Activated T-cell treated with anti-CD3 and anti-CD28 coated beads, Interleukin-2, amount 50 U/mL, for 72 hours (primary cell): ENCODE measurements at places on chromosomes 5 and 9.

GRCh38 chr5:14394365-14394764, 187.2 kb upstream of the OTULINL start:
- DNase-seq = no peak

- DNase-seq = no peak
Measured at GRCh38 chr9:77830618-77831285, 182.6 kb upstream of the GNA14 start.

DNA sequence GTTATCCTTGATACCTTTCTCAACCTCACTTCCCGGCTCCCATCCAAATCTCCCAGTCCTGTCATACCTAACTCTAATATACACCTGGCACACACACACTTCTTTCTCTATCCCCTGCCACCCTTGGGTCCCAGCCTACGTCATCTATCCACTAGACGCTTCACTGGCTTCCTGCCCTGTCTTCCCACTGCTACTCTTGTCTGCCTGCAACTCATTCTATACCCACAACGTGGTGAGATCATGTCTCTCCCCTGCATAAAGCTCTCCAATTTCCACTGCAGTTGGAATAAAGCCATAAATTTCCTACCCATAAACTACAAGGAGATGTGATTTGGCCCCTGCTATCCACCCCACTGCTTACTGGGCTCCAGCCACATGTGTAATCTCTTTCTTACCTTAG, 93.5 kb downstream of the JMY start:
- no peak for DNase-seq

GRCh38 chr9:122075135-122076030, 17.7 kb downstream of the TTLL11 start:
- DNase-seq = no peak

DNA sequence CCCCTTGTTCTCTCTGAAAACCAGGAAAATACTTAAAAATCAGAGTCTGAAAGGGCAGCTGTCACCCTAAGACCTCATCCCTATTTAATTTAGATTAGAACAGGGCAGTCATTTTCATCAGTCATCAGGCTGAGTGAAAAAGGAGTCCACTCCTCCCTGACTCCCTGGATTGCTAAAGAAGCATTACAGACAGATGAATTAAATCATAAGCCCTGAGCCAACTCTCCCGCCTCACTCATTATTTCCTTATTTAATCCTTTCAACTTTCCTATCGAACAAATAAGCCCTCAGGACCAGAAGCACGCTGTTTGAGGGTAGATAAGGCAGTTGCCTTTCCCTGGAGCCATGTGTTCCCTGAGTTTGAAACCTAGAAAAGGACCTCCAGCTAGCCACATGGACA, 201.9 kb upstream of the ANKRD55 start:
- no peak for DNase-seq

- DNase-seq = no peak
Measured at GRCh38 chr5:158606233-158606632, 493.5 kb downstream of the EBF1 start.

DNA sequence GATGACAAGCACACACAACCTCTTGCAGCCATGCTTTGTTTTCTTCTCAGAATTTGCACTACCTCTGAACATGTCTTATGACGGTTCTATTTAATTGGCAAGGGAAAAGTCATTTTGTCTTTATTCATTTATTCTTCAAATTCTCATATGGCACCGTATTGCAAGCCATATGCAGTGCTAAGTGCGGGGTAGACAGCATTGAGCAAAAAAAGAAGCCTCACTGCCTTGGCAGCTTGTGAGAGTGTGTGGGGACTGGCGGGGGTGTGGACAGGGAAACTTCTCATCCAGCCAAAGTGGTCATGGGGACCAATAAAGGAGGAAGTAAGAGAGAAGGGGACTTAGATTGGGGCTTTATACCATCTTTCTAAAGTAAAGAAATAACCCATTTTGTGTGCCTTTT, 160.0 kb downstream of the CDH12 start:
- DNase-seq = no peak

- DNase-seq = no peak
Measured at GRCh38 chr9:26786564-26786963, 106.0 kb downstream of the CAAP1 start.

- no peak for DNase-seq
Measured at GRCh38 chr9:105632807-105633206, 29.4 kb upstream of the TAL2 start.

DNA sequence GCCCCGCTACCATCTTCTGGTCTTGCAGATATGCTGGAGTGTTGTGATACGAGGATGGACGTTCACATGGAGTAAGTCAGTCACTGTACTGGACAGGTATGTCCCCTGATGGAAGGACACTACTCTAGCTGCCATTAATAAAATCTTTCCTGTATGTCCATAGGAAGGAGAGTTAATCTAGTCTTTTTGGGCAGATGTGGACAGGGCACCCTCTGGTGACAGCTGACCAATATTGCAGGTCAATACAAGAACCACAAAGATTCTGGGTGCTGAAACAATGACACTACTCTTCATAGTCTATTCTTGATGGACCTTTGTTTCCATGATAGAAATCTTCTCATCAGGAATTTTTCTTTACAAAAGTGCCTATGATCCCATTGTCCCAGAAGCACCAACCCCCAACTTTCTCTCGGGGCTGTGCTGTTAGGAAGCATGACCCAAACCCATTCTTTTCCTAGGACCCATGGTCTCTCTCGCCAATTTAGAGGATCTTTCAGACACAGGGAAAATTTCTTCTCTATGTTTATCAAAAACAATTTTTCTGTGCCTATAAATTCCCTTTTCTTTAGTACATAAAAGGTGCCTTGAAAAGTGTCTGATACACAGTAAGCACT, 376.9 kb downstream of the DTWD2 start:
- DNase-seq = no peak
